ENCODE measurements at places on chromosomes 16 and 17.

DNA sequence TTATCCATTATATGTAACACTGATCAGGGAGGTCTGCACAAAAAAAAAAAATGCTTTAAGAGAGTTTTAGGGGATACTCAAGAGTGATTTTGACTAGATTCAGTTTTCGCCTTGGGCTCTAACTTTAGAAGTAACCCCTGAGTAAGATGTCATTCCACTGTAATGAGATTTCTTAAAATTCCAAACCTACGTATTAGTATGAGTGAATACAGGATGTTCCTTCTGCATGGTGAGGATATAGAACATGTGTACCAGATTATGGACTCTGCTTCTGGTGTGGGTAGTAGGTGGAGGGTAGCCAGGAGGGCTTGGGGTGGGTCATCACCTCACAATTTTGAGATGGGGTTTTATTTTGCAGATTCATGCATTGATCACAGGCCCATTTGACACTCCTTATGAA is 4.3 kb downstream of the UBE2Z start:
- DNase-seq, result no peak

GRCh38 chr16:11679941-11680911 is 12.0 kb downstream of the SNN start:
- no peak for DNase-seq

- no peak for DNase-seq
These were observed 164.0 kb upstream of the HS3ST3A1 start for GRCh38 chr17:13765701-13766100.

DNA sequence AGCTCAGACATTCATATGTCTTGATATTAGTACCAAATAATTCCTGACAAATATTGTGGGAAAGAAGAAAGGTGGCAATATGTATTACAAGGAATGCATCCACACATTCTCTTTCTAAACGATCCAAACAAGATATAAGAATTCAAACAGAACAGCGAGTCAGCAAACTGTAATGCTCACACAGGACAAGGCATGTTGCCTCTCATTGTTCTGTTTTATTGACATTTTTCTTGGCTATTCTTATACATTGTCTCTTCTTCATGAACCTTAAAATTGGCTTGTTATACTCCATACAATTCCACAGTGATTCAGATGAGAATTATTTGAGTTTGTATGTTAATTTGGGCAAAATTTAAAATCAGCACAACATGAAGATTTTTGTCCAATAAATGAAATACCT is 189.1 kb downstream of the HS3ST3B1 start:
- no peak for DNase-seq
